NCI-H2081 treated with DMSO at 0.1 percent for 48 hours (cell line): ENCODE measurements at places on chromosomes 3 and 15.

DNA sequence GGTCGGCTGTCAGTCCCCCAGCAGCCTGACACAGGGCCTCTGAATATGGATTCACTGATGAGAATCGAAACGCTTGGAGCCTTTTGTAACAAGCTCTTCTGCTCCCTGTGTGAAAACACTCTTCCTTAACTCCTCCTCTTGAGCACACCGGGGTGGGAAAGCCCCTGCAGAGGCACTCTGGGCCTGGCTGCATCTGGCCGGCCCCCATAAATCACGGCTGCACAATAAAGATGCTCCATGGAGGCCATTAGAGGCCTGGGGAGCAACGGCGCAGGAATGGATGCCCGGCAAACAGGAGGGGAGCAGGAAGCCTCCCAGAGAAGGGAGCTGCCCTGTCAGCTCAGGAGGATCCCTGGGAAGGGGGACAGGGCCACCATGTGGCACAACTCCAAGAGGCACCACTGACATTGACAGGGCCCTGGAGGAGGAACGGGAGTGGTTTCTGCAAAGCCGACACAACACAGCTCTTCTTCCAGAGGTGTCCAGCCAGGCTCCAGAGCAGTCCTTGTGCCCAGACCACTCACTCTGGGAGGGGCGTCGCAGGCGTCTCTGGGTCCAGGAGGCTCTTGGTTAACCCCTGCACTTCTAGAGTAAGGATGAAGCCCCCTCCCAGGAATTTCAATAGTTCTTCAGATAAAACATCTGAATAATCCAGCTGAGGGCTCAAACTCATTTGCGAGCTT is 509.3 kb upstream of the PPP2R3A start:
- DNase-seq, result no peak

DNA sequence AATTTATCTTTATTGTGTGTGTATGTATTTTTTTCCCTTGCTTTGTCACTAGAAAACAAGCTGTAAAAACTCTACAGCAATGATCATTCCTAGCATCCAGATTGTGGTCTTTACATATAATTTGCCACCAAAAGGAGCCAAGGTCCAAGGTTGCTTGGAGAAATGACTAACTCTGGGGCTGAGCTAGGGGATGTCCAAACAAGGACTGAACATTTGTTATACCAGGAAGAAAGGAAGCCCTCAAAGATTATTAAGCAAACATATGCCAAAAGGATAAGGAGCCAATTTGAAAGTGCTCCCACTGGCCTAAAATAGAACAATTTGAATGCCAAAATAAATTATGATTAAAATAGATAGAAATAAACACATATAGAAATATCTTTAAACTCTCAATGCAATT is 293.3 kb downstream of the ZIC1 start:
- no peak for DNase-seq

DNA sequence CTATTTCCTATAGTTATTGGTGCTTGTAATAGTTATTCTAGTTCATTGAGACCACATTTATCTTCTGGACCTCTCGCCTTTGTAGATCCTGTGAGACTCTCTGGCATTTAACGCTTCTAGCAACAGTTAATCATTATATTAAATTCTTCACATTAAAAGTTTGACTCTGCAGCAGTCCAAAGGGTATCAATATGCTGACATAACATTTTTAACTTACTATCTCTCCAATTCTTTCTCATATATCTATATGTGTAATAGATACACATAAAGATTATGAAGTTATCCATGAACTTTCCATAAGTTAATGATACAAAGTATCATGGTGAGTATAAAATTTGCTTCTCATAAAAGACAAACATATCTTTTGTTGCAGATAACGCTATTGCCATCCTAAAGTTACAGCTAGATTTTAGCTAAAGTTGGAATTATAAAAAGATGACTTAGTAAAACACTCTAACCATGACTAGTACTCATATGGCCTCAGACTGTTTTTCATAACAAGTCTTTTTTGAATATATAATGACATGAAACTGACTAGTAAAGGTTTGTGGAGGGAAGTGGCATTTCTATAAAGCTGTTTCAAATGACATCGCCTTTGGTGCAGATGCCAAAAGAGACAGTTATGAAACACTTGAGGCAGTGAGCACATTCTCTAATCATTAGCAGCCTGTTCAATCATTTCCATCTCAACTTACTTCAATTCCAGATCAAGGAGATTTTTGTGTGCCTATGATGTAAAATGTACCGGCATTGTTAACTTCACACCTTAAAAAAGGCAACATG is 379.3 kb upstream of the CBLB start:
- no peak for DNase-seq

GRCh38 chr3:48820612-48821324 is 26.9 kb downstream of the PRKAR2A start:
- DNase-seq, result no peak

- DNase-seq, result no peak
Observed at GRCh38 chr3:78832785-78833204, 935.0 kb downstream of the ROBO1 start.

- DNase-seq, result no peak
Observed at GRCh38 chr15:77437264-77437663, 16.6 kb downstream of the HMG20A start.

- no peak for DNase-seq
Observed at GRCh38 chr3:112769286-112769978, 77.2 kb downstream of the CD200R1L start.

DNA sequence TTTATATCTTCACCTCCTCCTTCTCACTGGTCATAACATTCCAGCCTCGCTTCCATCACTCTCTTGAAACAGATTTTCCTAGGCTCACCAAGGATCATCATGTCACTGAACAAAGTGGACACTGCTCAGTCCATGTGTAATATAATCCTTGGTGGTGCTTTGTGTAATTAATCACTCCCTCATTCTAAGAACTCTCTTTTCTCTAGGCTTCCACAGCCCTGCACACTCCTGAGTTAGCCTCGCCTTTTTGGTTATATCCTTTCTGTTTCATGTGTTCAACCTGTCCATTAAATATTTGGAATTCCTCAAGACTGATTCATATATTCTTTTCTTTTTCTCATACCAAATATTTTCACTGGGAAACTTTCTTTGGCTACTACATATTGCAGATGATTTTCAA is 440.8 kb downstream of the PYDC2 start:
- no peak for DNase-seq

DNA sequence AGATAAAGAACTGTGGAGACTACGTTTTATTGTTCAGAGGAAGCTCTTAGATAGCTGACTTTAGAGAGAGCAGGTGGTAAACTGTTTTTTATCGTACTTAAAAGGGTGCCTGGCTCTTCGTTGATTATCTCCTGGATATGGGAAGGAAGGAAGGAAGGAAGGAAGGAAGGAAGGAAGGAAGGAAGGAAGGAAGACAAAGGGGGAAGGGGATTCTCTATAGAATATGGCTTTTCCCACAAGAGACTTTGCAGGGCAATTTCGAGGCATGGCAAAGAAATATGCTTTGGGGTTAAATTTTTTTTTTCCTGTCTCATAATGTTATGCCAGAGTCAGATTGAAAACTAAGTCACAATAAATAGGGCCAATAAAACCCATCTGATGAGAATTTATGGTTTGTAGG is 271.9 kb upstream of the POU1F1 start:
- no peak for DNase-seq

GRCh38 chr3:119589102-119589773 is 8.4 kb upstream of the PLA1A start:
- DNase-seq, result no peak

DNA sequence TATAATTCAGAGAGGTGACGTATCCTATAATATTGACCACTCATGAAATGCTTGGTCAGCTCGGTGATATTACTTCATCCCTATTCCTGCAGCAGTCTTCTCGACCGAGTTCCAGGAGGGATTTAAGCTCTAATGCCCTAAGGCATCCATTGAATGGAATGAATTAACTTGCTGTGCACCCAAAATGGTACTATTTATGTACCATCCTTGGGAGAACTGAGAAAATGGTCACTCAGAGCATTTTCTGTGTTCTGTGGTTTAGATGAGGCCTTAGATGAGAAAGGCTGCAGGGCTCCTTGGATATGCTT is 638 bp downstream of the BLOC1S6 start:
- DNase-seq, result no peak

- no peak for DNase-seq
Observed at GRCh38 chr3:22450786-22451400, 699.9 kb upstream of the ZNF385D start.

DNA sequence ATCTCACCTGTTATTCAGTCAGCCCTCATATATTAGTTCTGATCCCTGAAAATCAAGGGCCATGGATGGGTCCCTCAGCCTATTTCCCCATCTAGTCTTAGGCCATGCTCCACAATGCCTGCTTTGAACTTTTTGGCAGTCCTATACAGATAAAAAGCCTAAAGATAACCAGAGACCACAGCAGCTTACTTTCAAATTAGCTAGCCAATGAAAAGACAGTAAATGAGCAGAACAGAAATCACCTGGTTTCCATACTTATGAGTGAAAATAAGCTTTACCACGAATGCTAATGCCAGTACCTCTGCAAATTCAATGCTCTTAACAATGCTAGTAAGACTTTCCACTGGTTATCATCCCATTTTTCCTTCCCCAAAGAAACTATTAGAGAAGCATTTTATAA is 141.6 kb upstream of the SPRED1 start:
- DNase-seq, result no peak

- DNase-seq, result no peak
Observed at GRCh38 chr3:186760141-186760833, 23.1 kb upstream of the EIF4A2 start.

- no peak for DNase-seq
Observed at GRCh38 chr3:38121451-38121831, 15.5 kb downstream of the ACAA1 start.

DNA sequence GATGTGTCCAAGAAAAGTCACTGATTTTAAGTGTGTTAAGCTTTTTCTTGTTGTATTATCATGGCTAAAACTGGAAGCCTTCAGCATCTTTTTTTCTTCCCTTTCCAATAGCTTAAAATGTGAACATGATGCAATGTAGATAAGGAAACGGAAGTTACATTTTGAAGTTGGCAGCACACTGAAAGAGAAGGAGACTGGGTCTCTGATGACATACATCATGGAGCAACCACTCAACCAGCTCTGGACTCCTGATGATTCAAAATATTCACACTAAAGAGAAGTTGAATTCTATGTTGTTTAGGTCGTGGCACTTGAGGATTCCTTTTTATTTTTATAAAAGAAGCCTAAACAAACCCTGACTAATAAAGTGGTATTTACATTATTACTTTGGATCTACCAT is 488.3 kb upstream of the ALCAM start:
- no peak for DNase-seq

DNA sequence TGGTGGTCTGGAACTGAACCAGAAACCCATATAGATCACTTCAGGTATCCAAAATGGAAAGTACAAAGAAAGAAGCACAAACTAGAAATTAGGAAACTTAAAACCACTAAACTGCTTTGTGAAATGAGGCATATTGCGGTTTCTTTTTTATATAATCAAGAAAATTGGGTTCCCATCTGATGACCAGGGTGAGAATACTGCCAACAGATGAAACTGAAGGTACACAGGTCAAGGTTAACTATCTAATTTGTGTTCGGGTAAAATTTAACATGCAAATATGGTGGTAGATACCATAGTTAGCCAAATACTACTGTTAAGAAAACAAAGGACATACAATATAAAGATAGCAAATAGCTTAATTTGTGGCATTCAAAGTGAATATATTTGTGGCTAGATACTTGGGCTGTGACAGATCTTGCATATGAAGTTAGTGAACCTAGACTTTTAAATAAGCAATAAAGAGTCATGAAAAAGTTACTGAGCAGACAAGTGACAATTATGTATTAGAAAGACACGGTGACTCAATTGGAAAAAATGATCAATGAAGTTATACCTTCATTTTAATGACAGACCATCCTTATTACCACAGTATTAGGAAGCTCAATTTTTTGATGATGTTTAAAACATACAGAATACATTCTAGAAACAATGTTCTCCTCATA is 127.4 kb downstream of the NR2E3 start:
- no peak for DNase-seq

DNA sequence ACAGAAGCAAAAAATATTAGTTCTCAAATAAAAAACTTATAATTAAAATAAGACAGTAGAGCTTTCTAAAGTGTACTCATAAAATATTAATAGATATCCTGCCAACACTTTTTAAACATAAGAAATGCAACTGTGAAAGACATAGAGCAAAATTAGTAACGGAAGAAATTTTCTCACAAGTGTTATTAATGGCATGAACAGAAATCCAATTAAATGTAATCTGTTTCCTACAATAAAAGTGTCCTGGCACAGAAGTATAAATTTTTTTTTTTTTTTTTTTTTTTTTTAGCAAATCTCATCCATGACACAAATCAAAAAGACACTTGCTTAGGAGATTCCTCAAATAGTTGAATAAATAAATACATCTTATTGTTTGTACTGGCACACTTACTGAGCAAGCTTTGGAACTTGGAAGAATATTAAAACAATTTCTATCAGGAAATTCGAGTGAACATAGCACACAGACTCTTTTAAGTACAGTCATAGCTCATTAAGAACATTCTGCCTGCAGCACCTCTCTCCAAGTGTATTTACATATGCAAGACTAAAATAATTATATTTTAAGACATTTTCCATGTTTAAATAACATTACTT is 227.2 kb upstream of the ROBO2 start:
- no peak for DNase-seq

- no peak for DNase-seq
Observed at GRCh38 chr3:149579838-149580542, 77.8 kb downstream of the WWTR1 start.

DNA sequence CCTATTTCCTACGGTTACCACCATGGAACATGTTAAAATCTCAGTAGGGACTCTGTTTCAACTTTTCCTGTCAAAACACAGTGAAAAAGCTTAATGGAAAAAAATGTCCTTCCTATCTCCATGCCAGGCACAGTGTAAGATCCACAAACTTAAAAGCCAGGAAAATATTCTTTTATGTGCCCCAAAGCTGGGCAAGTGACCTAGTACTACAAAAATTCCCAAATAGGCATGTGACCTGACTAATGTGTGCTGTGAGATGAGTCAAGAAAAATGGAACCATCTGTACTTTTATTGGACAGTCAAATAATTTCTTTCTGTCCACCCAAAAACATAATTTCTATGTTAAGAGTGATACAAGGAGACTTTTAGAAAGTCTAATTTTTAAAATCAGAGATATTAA is 406.0 kb downstream of the ZBTB20 start:
- DNase-seq, result no peak

DNA sequence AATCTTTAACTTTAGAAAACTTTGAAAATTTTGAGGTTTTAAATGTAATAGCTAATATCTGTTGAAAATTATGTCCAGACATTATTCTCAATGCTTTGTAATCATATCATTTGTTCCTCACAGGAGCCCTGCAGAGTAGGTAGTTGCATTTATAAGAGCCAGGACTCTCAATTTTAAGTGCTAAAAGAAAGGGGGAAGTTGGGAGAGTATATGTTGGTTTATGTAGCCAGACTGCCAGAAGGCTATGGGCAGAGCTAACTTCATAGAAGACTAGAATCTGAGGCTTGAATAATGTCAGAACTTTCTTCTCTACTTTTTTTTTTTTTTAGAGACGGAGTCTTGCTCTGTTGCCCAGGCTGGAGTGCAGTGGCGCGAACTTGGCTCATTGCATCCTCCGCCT is 9.1 kb downstream of the VPS8 start:
- DNase-seq, result no peak

GRCh38 chr15:40823572-40824343 is 4.8 kb downstream of the PPP1R14D start:
- DNase-seq, result no peak

- no peak for DNase-seq
Observed at GRCh38 chr3:197801891-197802778, 11.1 kb downstream of the LRCH3 start.

- DNase-seq, result no peak
Observed at GRCh38 chr3:54240-54639, 142.3 kb upstream of the CHL1 start.
